ENCODE measurements at places on chromosomes 5 and 9. TPM values are rescaled to one million over a fixed set of nuclear protein-coding genes. Genes with fewer than 3 reads are reported as not detected.

DNA sequence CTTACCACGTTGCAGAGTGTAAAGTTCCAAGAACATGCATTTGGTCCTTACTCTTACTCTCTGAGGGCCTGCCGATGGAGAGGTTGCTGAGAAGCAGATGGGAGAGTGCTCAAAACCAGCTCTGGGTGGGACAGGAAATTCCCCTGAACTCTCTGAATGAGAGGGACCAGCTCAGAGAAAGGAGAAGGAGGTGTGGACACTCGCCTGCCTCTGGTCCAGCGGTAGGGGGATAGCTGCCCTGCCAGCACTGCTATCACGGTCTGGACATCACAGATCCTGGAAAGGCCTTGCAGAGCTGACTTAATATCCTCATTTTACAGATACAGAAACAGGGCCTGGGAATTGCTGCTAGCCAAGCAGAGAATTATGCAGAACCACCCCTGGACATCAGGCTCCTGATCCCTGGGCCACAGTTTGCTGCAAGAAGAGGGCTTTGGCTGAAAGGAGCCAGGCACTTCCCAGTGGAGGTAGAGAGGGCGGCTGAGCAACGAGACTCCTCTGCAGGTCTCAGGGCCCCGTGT, 4.9 kb downstream of the TRAF1 start:
- no peak overlapping the region for H3K4me3 ChIP-seq
- H3K27ac ChIP-seq, result no peak overlapping the region
- no peaks in the 10 kb centered on the region for H3K36me3 ChIP-seq
- DNase-seq, result peak; percentile 74
- peaks cover 30% of the 10 kb centered on the region for H3K4me1 ChIP-seq

DNA sequence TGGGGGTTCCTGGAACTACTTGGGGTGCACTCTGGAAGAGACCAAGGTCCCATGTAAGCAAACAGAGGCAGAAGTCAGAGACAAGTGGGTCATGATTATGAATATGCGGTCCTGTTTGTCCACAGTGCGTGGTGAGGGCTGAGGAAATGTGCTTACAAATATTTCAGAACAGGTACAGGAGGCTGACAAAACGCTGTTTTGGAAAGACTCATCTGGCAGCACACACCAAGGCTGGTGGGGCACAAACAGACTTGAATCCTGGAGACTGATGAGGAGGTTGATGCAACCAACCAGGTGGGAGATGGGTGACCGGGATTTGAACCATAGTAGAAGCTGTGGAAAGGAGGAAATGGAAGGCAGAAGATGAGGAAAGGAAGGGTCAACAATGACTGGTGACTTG, 83.8 kb downstream of the ADRB2 start:
- no peak overlapping the region for H3K27ac ChIP-seq
- H3K36me3 ChIP-seq, result no peaks in the 10 kb centered on the region
- DNase-seq, result no peak
- no peak overlapping the region for H3K4me3 ChIP-seq

DNA sequence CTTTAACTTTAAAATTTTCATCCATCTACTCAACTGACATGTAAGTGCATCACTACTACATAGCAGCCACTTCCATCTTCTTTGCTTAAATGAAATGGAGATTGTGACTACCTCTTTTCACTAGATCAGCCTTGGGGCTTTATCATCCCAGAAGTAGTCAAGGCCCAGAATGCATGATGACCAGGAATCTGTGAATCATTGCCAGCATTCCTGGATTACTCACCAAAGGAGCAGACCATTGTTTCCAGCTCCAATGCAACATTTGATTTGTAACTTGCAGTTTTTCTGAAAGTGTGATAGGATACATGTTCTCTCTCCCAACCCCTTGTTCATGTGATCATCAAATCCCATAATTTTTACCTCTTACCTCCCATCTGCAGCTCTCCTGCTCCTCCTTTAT, 65.1 kb downstream of the PLPPR1 start:
- H3K4me3 ChIP-seq, result no peak overlapping the region
- no peak overlapping the region for H3K27ac ChIP-seq
- DNase-seq, result no peak
- H3K4me1 ChIP-seq, result no peaks in the 10 kb centered on the region
- H3K27me3 ChIP-seq, result no peaks in the 10 kb centered on the region

- H3K36me3 ChIP-seq, result peaks cover 3% of the 10 kb centered on the region
- H3K4me1 ChIP-seq, result peaks cover 16% of the 10 kb centered on the region
- no peak overlapping the region for H3K4me3 ChIP-seq
Observed at GRCh38 chr5:102850503-102850902, 95.4 kb downstream of the PAM start.

- DNase-seq, result no peak
- no peaks in the 10 kb centered on the region for H3K27me3 ChIP-seq
- no peaks in the 10 kb centered on the region for H3K36me3 ChIP-seq
- H3K27ac ChIP-seq, result no peak overlapping the region
- no peak overlapping the region for H3K4me3 ChIP-seq
Observed at GRCh38 chr9:132030626-132031325, 48.9 kb downstream of the MED27 start.

DNA sequence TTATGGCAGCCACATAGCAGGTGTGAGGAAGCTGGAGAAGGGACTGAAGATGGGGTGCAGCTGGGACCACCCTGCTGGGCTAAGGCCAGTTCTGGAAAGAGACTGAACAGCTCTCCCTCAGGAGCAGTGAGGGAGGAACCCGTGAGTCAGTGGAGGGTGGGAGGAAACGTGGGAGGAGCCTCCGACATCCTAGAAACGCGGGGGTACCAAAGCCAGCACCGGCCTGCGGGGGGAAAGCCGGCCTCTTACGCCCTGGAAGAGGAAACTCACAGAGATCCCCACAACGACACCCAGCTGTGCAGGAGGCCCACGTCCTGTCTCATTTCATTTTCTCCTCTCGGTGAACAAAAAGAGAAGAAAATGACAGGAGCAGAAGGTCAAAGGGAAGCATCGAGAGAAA, 185.8 kb upstream of the IRX4 start:
- H3K36me3 ChIP-seq, result no peaks in the 10 kb centered on the region
- no peak for DNase-seq
- no peaks in the 10 kb centered on the region for H3K4me1 ChIP-seq
- H3K27me3 ChIP-seq, result peaks cover 27% of the 10 kb centered on the region
- H3K27ac ChIP-seq, result no peak overlapping the region

DNA sequence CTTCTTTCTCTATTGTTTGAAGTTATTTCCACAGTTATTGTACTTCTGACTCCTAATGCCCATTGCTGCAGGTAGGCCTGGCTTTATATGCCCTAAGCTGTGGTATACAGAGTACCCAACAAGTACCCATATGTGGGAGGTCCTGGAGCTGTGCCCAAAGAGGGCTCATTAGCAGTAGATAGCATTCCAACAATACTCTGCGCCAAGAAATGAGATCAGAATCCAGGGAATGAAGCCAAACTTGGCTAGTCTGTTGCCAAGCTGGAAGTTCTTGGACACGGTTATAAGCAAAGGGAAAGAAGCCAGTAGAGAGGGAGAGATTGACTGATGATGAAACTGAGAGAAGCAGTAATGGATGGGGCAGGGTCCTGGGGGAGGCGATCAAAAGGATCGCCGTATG, 29.7 kb upstream of the FAM169A start:
- H3K27ac ChIP-seq, result no peak overlapping the region
- DNase-seq, result no peak
- no peaks in the 10 kb centered on the region for H3K4me1 ChIP-seq
- H3K36me3 ChIP-seq, result no peaks in the 10 kb centered on the region
- no peak overlapping the region for H3K4me3 ChIP-seq

DNA sequence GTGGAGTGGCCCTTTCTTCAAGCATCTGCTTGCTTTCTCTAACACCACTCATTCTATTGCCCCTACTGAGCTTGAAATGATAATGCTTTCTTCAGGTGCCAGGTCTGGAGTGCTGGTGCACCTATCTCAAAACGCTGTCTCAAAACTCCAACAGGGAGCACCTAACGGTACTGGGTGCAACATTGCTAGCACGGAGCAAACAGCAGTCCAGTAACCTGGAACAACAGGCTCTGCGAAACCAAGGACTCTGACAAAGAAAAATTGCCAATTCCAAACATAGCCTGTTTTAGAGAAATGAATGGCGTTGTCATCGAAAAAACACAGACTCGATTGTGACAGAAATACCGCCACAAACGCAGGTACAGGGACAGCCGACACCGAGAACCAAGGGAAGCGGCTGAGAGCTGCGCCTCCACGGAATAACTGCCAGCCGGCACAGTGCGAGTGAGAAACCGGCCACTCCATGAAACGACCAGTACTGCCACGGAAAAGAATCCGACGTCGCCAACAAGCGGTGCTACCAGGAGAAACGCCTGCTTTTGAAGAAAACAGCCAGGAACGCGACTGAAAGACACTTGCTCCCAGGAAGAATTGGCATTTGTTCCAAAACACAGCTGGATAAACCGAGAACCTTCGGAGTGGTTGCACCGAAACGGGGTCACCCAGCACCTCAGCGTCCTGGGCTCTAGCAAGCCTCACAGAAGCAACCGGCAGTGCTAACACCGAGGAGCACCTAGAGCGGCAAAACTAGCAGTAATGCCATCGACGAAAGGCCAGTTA, 3.1 kb downstream of the ANXA2R start:
- H3K36me3 ChIP-seq, result no peaks in the 10 kb centered on the region
- H3K4me3 ChIP-seq, result peak overlapping the region; percentile 58
- H3K27ac ChIP-seq, result peak overlapping the region; percentile 93
- H3K4me1 ChIP-seq, result no peaks in the 10 kb centered on the region
- H3K27me3 ChIP-seq, result no peaks in the 10 kb centered on the region

Gene OR1J2
- polyA plus RNA-seq, result not detected

Gene CCL27
- 0.10 TPM for polyA plus RNA-seq

GRCh38 chr5:168890816-168891812, 311.9 kb upstream of the PANK3 start:
- H3K27me3 ChIP-seq, result no peaks in the 10 kb centered on the region
- no peak overlapping the region for H3K4me3 ChIP-seq
- peaks cover 4% of the 10 kb centered on the region for H3K36me3 ChIP-seq
- peaks cover 6% of the 10 kb centered on the region for H3K4me1 ChIP-seq
- peak overlapping the region; percentile 100 for H3K27ac ChIP-seq

DNA sequence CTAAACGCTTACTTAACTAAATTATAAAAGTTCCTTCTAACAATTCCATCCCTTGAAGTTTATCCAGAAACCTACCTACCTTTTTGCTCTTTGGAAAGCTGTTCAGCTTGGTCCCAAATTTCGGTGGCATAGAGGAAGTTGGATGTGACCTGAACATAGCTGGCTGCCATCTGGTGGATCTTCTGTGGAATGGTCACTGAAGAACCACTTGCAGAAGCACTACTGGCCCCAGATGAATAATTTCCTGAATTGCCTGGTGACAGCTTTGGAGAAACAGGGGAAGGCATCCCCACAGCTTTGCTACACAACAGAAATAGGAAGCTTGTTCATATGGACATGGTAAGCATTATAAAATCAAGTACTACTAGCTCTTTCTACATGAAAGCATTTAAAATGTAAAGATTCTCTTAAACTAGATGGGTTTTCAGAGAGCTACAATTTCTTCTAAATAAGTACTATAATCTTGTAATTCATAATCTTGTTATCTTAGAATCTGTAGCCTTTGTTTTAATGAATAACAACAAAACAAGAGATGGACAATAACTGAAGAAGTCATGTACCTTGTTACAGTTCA, 9.9 kb downstream of the LEAP2 start:
- peak; percentile 53 for DNase-seq
- no peaks in the 10 kb centered on the region for H3K4me1 ChIP-seq
- no peak overlapping the region for H3K4me3 ChIP-seq
- no peaks in the 10 kb centered on the region for H3K27me3 ChIP-seq
- H3K27ac ChIP-seq, result peak overlapping the region; percentile 32

GRCh38 chr5:134510970-134511795, 14.3 kb upstream of the JADE2 start:
- H3K4me1 ChIP-seq, result peaks cover 32% of the 10 kb centered on the region
- no peak for DNase-seq
- peak overlapping the region; percentile 36 for H3K27ac ChIP-seq
- H3K27me3 ChIP-seq, result no peaks in the 10 kb centered on the region
- H3K4me3 ChIP-seq, result no peak overlapping the region

DNA sequence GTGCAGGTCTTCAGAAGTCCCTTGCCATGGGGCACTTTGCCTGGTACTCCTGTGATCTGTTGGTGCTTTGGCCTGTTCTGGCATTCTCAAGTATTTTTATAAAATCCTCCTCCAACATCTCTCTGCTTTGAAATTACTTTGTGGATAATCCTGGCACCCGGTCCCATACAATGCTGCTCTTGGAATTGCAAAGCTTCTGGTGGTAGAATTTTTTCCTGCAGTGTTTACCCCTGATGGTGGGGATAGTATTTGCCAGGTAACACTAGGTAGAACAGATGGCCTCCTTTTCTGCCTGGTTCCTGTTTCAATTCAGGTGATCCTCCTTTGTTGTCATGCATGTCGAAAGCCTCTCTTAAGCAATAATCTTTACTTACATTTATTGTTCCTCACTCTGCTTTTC, 109.8 kb upstream of the ATP10B start:
- no peaks in the 10 kb centered on the region for H3K4me1 ChIP-seq
- no peaks in the 10 kb centered on the region for H3K27me3 ChIP-seq
- DNase-seq, result no peak
- H3K27ac ChIP-seq, result no peak overlapping the region
- H3K4me3 ChIP-seq, result no peak overlapping the region
- H3K36me3 ChIP-seq, result no peaks in the 10 kb centered on the region

GRCh38 chr9:89116064-89116804, 62.4 kb downstream of the SHC3 start:
- DNase-seq, result no peak
- H3K27ac ChIP-seq, result no peak overlapping the region
- H3K4me3 ChIP-seq, result no peak overlapping the region
- H3K27me3 ChIP-seq, result no peaks in the 10 kb centered on the region

- no peaks in the 10 kb centered on the region for H3K27me3 ChIP-seq
- no peak for DNase-seq
- H3K36me3 ChIP-seq, result peaks cover 46% of the 10 kb centered on the region
Observed at GRCh38 chr5:6736524-6737042, 23.4 kb downstream of the TENT4A start.

- no peaks in the 10 kb centered on the region for H3K27me3 ChIP-seq
- peaks cover 27% of the 10 kb centered on the region for H3K36me3 ChIP-seq
- no peak overlapping the region for H3K4me3 ChIP-seq
- DNase-seq, result peak; percentile 41
- peak overlapping the region; percentile 95 for H3K27ac ChIP-seq
Observed at GRCh38 chr5:102922799-102923477, 167.8 kb downstream of the PAM start.

All from SK-N-SH (cell line).